ENCODE measurements at places on chromosomes 11 and 22.

GRCh38 chr22:31738566-31738965, 11.4 kb downstream of the PRR14L start:
- DNase-seq = no peak

GRCh38 chr11:10125522-10126133, 168.4 kb downstream of the SBF2 start:
- DNase-seq = no peak

DNA sequence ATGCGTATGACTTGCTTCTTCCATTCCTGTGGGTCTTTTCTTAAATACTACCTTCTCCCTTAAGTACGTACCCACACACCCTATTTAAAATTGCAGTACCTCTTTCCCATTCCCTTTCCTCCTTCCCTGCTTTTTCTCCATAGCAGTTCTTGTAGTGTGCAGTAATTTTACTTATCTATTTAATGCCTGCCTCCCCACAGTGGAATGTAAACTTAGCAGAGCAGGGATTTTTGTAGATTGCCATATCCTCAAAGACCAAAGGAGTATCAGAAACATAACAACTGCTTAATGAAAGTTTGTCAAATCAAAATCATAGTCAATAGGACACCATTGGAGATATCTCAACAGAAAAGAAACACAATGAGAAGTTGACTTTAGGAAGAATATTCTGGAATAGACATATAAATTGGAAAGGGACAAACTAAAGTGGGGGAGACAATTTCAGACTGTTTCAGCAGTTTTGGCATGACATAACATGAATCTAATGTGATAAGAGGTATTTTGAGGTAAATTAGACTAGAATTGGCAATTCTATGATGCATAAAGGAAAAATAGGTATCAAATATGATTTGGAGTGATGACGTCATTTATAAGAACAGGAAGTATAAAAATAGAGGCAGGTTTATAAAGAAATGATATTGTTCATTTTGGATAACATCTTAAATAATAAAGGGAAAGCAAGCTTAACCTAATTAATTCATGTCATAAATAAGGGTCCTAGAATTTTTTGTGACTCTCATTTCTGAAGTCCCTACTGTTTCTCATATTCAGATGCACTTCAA, 188.4 kb downstream of the SOX6 start:
- no peak for DNase-seq

DNA sequence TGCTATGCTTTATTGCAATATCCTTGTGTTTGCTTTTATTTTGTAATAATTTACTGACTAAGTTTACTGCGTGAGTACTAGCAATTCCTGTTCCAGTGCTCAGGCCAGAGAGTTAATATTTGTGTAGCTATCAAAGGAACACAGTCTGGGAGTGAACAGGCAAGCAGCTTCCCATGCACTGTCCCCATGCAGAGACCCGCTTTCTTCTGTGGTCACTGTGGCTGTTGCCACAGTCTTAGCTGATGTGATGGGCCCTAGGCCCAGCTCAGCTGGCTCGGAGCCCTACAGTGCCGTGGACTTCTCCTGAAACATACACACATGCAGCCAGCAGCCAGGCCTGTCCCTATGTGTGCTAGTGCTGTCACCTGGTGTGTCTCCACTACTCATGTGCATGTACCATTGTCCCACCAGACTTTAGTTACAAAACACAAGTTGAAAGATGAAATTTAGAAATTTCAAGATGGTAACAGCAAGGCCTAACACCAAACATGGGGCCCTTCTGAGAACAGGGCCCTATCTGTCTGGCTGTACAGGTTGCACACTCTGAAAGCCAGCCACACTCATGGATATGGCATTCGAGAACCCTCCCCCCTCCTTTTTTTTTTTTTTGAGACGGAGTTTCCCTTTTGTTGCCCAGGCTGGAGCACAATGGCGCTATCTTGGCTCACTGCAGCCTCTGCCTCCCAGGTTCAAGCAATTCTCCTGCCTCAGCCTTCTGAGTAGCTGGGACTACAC, 12.3 kb upstream of the SCUBE2 start:
- DNase-seq = no peak

DNA sequence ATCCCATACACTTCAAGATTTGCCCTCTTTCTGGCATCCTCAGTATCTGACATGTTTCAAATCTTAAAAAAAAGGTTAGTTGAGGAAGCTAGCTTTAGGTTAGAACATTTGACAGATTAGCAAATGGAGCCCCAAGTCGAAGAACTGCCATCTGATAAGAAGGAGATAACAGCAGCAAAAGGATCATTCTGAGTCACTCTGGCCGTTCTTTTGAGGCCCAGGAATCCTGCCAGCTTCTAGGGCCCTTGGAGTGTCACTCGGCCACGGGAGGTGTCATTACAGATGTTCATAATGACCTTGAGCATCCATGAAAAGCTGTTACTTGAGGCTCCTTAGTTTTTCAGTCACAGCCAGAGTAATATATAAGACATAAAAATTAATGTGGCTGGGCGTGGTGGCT, 132.1 kb upstream of the RASSF10 start:
- DNase-seq = no peak

DNA sequence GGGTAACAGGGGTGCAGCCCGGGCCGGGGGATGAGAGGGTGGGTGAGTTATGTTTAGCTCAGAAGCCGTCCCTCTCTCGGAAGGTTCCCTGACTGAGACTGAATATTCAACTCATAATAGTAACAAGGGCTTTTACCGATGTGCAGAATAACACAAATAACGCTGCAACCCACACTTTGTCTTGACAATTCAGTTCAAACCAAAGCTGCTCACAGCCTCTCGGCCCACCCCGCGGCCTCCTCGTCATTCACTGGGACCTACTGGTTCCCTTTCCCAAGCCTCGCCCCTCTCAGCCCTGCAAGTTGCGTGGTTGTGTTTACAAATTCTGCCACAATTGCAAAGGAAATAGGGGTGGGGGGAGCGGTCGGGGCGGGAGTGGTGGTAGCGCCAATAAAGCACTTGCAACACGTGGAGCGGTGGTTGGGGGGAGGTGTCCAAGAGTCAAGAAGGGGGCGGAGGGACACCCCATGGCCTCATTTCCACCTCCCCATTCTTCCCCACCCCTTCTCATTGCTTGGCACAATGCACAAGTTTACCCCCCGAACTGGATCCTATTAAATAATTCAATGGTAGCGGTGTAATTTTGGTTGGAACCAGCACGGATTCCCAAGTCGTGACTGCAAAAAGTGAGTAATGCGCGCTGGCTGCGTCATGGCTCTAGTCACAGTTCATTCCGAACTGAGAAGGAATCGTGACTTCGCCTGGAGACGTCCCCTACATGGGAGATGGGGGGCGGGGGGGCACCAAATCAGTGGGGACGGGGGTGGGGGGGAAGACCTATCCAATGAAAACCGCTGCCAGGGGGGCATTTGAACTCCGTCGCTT, 102.0 kb upstream of the HSD17B12 start:
- DNase-seq = no peak

DNA sequence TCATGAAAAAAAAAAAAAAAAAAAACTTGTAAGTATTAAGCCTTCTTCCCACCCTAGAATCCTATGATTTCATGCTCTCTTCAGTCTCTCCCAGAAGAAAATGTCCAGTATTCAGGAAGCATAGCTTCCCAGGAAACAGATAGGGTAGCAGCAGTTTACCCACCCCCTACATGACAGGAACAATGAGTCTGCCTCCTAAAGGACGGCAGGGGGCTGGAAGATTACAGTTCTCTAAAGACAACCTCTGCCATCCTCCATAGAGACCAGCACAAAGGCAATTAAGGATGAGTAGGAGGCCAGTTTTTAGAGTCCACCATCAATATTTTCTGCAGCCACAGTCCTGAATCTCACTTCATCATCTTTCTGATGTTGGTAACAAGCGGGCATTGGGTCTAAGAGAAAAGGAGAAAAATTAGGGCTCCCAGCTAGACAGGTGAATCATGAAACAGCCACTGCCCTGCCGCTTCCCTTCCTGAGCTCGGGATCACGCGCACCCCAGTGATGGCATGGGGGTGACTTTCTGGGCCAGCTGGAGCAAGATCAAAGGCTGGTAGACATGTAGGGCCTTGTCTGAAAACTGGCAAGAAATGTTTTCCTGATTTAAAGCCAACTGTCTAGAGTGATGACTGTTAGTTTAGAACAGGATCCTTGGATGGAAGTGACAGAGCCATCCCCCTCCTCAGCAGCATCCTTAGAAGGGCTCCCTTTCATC, 322.8 kb downstream of the LARGE1 start:
- DNase-seq = no peak

DNA sequence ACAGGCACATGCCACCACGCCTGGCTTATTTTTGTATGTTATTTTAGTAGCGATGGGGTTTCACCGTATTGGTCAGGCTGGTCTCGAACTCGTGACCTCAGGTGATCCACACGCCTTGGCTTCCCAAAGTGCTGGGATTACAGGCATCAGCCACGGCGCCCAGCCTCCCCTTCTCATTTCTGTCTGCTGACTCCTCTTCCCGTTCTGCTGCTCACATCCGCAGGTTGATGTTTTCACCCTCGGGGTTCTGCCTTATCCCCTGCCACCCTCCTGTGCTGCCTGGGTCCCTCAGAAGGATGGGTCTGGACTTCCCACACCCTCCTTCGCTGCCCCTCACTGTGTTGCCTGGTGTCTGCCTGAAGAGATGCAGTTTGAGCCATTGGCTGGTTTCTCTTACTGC, 19.2 kb upstream of the VSIG10L2 start:
- no peak for DNase-seq

DNA sequence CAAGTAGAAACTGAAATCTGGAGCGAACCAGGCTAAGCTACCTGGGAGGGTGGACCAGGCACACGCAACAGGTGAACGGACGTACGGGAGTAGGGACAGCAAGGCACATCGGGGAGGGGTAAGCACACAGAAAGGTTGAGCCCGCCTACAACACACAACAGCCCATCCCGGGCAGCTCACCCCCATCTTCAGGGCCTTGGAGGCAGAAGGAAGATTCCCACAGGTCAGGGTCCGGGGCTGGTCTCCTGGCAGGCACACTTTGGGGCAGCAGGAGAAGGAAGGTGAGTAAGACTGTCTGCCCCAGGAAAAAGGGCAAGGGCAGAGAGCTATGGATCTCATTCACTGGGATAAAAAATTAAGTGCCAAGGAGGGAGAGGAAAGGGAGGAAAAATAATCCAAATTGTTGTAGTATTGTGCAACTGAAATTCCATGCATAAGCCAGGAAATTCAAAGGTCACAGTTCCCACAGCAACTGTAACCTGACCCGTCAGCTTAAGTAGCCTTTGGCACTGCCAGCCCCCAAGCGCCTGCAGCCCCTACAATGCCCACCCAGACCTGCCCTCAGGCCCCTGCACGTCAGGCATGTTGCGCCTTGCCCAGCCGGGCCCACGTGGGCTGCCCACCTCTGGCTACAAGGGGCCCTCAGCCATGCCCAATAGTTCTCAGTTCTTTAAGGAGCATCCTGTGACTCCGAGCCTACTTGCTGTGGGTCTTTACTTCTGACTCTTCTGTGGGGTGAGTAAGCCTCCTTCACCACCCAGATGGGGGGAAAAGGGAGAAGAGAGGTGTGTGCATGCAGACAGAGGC, 51.8 kb downstream of the MICAL3 start:
- no peak for DNase-seq

DNA sequence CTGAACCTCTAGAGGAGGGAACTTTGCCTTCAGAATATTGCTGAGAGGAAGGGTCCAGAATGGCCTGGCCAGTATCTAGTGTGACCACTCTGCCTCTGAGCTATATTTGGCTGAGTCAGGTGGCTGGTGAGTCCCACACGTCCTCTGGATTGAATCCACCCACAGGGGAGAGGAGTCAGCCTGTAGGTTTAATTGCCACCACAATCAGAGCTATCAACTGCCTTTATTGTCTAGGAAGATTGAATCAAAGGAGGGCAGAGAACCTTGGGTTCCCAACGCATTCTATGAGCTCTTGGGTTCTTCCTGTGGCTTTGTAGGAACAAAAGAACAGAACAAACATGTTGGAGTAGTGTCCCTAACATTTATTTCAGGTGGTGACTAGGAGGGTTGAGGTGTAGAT, 67.7 kb downstream of the ST3GAL4 start:
- DNase-seq = no peak

DNA sequence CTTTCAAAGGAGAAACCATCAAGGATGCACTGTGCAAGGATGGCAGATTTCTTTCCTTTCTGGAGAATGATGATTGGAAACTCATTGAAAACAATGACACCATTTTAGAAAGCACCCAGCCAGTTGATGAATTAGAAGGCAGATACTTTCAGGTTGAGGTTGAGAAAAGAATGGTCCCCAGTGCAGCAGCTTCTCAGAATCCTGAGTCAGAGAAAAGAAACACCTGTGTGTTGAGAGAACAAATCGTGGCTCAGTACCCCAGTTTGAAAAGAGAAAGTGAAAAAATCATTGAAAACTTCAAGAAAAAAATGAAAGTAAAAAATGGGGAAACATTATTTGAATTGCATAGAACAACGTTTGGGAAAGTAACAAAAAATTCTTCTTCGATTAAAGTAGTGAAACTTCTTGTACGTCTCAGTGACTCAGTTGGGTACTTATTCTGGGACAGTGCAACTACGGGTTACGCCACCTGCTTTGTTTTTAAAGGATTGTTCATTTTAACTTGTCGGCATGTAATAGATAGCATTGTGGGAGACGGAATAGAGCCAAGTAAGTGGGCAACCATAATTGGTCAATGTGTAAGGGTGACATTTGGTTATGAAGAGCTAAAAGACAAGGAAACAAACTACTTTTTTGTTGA, 9.8 kb downstream of the FAM111A start:
- no peak for DNase-seq

- no peak for DNase-seq
These were observed 9.6 kb upstream of the NRIP3 start for GRCh38 chr11:9013373-9013772.

- DNase-seq = no peak
These were observed 11.1 kb upstream of the OSM start for GRCh38 chr22:30277547-30278344.

DNA sequence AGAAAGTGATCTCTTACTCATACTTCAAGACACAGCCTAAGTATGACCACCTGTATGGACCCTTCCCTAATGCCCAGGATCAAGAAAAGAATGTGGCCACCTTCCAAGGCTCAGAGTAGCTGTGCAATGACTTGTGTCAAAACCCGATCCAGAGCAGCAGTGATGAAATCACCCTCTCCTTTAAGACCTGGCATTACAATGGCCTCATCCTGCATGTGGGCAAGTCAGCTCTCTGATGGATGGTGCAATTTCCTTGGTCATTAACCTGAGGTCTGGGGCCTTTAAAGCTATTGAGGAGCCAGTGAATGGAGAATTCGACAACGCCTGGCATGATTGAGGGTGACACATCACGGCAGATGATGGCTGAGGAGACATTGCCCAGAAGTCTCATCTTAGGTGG, 9.1 kb upstream of the TUBA8 start:
- DNase-seq = no peak

- DNase-seq = no peak
These were observed 44.2 kb upstream of the MICAL2 start for GRCh38 chr11:12066056-12066798.

- no peak for DNase-seq
These were observed 61.4 kb upstream of the LMO2 start for GRCh38 chr11:33953289-33953688.

DNA sequence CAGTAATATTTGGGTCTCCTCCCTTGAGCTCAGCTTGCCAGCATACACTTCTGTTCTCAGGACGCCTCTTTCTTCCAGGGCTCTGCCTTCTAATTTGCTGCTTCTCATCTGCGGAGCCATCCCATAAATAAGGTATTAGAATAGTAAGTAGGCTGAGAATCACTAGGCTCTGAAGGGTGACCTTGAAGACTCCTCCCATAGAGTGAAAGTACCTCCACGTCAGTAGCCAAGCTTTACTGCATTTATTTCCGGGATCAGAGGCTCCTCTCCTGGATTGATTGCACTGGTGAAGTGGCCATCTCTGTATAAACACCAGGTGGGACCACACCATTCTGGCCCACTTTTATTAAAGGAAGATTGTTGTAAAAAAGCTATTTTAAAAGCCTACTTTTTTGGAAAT, 315.5 kb downstream of the FAT3 start:
- no peak for DNase-seq

- DNase-seq = no peak
These were observed 56.1 kb downstream of the PRMT3 start for GRCh38 chr11:20443596-20443995.
